ENCODE measurements at places on chromosomes 5 and 9.

GRCh38 chr5:138385660-138386059, 33.2 kb downstream of the KDM3B start:
- no peak for DNase-seq

GRCh38 chr5:35832762-35833161, 23.9 kb upstream of the IL7R start:
- DNase-seq = no peak

DNA sequence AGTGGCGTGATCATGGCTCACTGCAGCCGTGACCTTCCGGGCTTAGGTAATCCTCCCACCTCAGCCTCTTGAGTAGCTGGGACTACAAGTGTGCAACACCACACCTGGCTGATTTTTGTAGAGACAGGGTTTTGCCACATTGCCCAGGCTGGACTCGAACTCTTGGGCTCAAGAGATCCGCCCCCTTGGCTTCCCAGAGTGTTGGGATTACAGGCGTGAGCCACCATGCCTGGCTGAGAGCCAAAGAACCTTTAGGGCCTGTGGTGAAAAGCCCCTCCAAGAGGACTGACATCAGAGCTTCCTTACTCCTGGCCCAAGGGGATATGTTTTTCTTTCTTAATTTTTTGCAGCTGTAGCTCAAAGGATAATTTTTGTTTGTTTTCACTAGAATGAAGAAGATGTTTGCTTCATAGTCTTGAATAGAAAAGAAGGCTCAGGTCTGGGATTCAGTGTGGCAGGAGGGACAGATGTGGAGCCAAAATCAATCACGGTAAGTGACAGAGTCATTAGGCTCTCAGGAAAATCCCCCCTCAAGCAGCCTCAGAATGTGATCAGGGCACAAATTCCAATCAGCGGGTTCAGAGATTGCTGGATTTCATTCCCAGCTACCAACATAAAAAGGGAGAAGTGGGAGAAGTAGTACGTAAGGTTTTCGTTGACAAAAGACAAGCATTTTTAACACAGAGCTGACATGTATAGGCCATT, 77.1 kb downstream of the GOLPH3 start:
- DNase-seq = no peak

GRCh38 chr9:79120533-79120932, 451.2 kb upstream of the TLE4 start:
- no peak for DNase-seq

- no peak for DNase-seq
Observed at GRCh38 chr5:69285448-69286116, 47.0 kb downstream of the CCDC125 start.

DNA sequence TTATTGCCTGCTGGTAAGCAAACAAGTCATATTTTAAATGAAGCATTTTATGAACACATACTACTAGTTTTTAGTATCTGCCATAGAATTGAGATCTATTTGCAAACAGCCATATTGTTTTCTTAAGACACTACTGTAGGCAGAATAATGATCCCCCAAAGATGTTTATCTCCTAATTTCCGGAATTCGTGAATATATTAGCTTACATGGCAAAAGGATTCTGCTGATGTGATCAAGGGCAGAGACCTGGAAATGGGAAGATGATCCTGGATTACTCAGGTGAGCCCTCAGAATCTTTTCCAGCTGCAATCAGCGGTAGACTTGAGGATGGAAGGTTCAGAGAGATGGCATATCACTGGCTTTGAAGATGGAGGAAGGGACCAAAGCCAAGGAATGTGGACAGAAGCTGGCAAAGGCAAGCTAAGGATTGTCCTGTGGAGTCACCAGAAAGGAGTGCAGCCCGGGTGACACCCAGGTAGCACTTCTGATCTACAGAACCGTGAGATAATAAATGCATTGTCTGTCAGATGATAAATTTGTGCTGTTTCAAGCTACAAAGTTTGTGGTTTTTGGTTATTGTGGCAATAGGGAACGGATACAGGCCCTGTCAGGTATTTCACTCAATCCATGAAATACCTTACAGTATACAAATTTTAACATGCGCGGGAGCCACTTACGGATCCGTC, 1.0 kb upstream of the ERCC6L2 start:
- DNase-seq = no peak

DNA sequence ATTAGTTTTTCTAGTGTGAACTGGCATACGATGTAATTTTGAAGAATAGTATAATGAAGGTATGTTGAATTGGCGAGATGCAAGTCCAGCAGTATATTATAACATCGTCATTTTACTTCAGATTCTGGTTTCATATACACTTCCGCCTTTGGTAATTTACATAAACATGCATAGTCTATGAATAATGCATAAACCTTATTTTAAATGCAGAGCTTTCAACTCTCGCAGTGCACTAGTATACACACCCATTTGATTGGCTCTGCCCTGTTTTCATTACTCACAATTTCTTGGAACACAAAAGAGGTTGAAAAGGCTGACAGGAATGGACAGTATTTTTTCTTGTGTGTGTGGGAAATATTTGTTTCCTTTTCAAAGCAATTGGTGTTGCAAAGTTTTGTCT, 128.9 kb upstream of the CCNH start:
- DNase-seq = no peak

- no peak for DNase-seq
Observed at GRCh38 chr5:174086751-174087150, 41.2 kb downstream of the NSG2 start.

- DNase-seq = no peak
Observed at GRCh38 chr9:19223724-19224123, 6.8 kb upstream of the DENND4C start.

GRCh38 chr5:156322666-156323065, 4.3 kb upstream of the SGCD start:
- no peak for DNase-seq

GRCh38 chr5:113719549-113719948, 206.1 kb downstream of the YTHDC2 start:
- DNase-seq = no peak

Measured in activated T-cell treated with anti-CD3 and anti-CD28 coated beads, Interleukin-2, amount 50 U/mL, for 1 hour (primary cell).